EL (cell line): ENCODE measurements at places on chromosomes 5 and 9.
A peak's percentile ranks its signal among the peaks of the same experiment; 100 is the strongest.

DNA sequence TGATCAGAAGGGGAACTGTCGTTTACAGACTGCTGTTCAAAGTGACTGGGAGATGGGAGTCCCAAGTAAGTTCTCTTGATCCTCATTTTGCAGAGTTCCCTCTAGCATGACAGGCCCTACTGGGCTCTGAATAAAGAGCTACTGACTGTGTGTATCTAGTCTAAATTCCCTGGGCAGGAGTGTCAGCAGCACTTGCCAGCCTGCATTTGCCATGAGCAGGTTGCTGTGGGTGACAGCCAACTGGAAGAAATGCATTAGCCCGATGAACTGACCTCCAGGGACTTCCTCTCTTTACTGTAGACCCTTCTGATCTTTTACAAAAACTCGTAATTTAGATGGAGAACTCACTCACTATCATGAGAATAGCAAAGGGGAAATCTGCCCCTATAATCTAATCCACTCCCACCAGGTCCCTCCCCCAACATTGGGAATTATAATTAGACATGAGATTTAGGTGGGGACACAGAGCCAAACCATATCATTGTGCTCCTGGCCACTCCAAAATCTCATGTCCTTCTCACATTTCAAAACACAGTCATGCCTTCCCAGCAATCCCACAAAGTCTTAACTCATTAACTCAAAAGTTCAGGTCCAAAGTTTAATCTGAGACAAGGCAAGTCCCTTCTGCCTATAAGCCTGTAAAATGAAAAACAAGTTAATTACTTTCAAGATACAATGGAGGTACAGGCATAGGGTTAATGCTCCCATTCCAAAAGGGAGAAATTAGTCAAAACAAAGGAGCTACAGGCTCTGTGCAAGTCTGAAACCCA lies 78.9 kb upstream of the CXCL14 start:
- no peak for DNase-seq

GRCh38 chr9:138049085-138049778 lies 171.7 kb downstream of the CACNA1B start:
- no peak for DNase-seq

GRCh38 chr9:111176511-111176910 lies 138.2 kb upstream of the LPAR1 start:
- no peak for DNase-seq

DNA sequence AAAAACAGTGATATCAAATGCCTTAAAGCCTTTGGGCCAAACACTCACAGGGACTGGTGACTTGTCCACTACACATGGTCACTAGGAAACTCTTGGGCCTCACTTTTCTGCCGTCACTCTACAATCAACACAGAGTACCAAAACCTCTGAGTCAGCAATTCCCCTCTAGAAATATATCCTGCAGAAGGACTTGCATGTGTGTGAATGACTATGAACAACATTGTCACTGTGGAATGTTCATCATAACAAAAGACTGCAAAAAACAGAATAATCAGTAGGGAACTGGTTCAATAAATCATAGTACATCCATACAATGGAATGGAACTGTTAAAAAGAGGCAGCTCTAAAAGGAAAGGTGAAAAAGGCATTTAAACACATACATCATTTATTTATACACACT lies 44.1 kb upstream of the SMU1 start:
- no peak for DNase-seq

DNA sequence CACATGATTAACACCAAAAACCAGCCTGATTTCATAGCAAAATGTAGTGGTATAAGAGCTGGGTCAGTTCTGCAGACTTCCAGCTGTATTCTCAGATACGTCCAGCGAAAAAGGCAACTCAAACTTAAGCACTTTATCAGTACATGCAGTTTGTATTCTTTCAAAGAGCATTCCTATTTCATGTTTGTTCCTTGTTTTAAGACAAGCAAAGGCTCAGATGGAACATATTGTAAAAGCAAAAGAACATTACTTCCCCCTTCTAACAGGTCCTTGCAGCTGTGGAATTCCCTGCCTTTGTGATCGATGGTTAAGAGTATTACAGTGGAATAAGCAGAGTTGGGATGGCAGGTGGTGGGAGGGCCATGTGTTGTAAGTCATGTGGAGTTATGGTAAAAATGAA lies 86.3 kb upstream of the GRHPR start:
- no peak for DNase-seq

GRCh38 chr9:137500666-137501397 lies 41.7 kb upstream of the NSMF start:
- DNase-seq: no peak

- DNase-seq: no peak
Measured at GRCh38 chr9:137975936-137976565, 98.5 kb downstream of the CACNA1B start.

DNA sequence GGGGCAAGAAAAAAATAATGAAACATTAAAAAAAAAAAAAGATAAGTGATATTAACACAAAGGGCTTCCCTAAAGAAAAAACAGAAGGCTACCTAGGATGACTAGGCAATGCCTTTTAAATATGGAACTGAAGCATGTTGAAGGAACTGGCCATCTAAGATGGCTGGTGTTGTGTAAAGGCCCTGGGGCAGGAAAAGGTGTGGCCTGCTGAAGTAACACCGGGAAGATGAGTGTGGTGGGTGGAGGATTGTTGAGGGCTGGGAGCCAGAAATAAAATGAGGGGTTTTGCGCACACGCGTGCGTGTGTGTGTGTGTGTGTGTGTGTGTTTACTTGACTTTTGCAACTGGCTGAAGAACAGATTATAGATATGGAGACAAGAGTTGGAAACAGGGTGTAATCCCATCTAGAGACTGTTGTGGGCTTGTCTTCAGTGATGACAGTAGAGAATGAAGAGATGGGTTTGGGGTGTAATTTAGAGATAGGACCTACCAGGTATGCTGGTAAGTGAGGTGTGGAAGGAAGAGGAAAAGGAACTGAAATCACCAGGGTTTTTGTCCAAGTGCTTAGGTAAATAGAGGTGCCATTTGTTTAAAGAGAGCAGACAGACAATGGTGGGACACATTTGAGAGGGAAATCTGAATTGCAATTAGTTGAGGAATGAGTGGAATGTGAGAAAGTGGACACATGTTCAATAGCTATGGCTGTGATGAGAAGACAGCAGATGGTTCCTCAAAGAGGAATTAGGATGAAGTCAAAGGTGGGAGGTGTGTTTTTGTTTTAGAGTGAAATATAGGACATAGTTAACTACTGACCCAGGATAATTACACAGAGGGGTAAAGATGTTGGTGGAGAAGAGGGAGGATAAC lies 33.9 kb downstream of the RAD23B start:
- DNase-seq: no peak

- DNase-seq: no peak
Measured at GRCh38 chr5:40932766-40933165, 23.5 kb downstream of the C7 start.

DNA sequence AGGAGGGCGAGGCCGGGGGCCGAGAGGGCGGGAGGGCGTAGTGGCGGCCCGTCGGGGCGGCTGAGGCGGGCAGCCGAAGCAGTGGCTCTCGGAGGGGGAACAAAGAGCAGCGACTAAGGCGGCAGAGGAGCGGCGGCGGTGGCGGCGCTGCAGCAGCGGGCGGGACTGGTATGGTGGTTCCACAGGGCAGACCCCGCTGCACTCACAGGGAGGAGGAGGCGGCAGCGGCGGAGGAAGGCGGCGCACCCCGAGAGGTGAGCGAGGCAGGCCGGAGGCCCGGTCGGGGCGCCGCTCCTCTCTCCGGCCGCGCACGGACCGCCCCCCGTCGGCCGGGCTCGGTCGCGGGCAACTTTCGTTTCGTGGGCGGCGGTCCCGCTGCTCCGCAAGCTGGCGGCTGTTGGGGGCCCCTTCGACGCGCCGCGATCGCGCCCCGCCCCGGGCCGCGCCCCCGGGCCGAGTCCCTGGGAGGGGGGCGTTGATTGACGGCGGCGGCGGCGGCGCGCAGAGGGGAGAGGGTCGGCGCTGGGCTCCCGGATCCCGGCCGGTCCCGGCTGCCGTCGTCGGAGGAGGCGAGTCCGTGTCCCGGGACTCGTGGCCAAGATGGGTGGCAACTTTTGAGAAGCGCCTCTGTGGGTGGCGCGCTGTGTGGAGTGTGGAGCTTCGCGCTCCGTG lies 467 bp downstream of the CNOT6 start:
- peak; percentile 26 for DNase-seq

- peak; percentile 62 for DNase-seq
Measured at GRCh38 chr9:131046581-131047202, 37.7 kb downstream of the LAMC3 start.

DNA sequence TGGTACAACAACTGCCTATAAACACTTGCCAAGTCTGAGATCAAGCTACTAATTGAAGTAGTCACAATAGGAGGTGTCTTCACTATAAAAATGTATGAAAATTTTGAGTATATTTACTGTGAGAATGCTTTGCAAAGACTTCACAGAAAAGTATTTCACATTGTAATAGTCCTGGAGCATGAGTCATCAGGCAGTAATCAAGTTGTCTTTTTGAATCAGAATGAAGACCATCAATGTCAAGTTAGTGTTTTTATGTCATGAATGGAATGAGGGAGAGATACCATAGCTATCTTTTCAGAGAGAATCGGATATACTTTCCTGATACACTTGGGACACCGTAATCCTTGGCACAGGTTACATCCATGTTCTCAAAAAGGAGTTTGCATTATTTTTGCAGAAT lies 466.9 kb upstream of the ARRDC3 start:
- DNase-seq: peak; percentile 12

DNA sequence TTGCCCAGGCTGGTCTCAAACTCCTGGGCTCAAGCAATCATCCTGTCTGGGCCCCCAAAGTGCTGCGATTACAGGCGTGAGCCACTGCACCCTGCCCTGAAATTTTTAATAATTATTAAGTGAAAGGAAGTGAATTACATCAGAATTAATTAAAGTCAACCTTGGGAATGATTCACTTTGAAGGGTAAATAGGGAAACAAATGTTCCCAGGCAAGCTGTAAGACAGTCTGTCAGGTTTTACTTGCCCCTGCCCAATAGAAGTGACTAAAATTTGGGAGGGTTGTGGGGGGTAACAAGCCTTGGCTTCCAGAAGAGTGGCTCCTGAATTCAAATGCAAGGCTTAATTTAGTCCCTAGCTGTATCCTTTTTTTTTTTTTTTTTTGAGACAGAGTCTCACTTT lies 1.3 kb upstream of the LIX1 start:
- DNase-seq: no peak

DNA sequence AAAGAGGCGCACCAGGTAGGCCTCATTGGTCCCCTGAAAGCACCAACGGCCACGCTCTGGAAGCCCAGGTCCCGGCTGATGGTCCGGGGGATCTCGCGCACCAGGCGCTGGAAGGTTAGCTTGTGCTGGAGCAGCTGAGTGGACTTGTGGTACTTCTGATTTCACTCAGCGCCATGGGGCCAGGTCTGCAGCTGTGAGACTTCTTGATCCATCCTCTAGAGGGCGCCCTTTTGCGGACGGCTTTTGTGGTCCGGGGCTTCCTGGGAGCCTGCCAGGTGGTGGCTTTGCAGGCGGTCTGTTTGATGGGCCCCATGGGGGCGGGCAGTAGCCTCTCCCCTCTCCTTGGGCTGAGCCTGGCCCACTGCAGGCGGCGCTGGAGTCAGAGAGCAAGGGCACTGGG lies 10.4 kb downstream of the TAF11L12 start:
- DNase-seq: no peak

DNA sequence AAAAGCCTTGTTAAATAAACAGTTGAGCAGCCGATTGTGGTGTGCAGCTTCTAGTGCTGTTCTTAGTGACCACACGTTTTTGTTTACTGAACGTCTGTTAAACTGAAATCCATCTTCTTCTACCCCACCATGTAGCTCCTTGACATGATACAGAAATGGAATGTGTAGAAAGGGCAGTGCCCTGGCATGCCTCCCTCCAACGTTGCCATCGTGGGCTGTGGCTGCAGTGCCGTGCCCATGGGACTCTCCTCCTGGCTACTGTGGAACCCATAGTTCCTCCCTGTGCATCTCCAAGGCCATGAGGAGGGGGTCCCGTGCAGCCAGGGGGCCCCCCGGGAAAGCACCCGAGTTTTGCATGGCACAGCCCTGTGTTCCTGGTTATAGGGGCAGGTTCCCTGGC lies 23.3 kb upstream of the TGFBI start:
- DNase-seq: no peak

DNA sequence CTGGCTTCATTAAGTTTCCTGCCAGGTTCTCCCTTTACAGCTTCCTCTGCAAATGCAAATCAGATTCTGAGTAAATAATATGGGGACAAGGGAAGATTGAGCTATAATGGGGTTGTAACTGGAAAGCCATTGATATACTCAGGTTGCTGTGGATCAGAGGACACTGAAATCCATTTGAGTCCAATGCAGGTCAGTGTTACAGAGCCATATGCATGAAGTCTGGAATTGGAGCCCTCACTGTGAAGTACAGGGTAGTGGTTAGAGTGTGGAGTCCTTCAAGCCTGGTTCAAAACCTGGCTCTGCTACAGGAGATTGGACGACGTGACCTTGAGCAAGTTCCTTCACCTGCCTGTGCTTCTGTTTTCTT lies 48.7 kb downstream of the TIMD4 start:
- DNase-seq: no peak

GRCh38 chr9:87718852-87719612 lies 6.9 kb upstream of the CTSL start:
- DNase-seq: no peak

GRCh38 chr5:171366645-171367044 lies 21.0 kb upstream of the NPM1 start:
- no peak for DNase-seq

DNA sequence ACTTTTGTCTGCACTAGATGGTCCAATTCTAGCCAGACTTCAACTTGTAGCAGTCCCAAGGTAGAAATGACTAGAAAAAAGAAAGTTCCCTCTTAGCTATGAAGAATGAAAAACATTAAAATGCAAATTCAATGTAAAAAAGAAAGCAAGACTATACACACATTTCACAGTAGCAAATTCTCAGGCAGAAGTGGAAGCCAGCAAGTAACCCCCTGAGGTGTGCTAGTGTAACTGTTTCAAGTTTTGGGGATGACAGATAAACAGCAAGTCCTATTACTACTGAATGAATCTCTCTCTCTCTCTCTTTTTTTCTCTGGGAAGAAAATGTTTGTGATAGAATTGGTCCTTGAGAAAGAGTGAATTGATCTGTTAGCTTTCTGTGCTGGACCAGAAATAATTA lies 185.6 kb downstream of the EFNA5 start:
- no peak for DNase-seq

DNA sequence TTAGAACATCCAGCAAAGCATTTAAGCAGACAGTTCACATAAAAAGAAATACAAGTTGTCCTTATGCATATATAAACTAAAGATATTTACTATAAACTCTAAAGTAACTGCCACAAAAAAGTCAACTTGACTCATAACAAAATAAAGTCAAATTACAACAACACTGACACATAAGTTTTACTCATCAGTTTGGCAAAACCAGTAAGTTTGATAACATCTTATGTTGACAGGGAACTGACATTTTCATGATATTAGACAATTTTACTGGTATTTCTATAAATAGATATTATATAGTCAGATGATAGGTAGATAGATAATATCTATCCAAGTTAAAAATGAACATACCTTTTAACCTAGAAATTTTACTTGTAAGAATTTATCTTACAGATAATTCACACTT lies 9.9 kb upstream of the TSLP start:
- DNase-seq: no peak

GRCh38 chr9:134062461-134063087 lies 5.3 kb downstream of the BRD3 start:
- DNase-seq: no peak

- DNase-seq: peak; percentile 47
Measured at GRCh38 chr5:37723162-37723961, 116.5 kb downstream of the GDNF start.
